ENCODE measurements at places on chromosomes 12 and 14.
A peak's percentile ranks its signal among the peaks of the same experiment; 100 is the strongest.

DNA sequence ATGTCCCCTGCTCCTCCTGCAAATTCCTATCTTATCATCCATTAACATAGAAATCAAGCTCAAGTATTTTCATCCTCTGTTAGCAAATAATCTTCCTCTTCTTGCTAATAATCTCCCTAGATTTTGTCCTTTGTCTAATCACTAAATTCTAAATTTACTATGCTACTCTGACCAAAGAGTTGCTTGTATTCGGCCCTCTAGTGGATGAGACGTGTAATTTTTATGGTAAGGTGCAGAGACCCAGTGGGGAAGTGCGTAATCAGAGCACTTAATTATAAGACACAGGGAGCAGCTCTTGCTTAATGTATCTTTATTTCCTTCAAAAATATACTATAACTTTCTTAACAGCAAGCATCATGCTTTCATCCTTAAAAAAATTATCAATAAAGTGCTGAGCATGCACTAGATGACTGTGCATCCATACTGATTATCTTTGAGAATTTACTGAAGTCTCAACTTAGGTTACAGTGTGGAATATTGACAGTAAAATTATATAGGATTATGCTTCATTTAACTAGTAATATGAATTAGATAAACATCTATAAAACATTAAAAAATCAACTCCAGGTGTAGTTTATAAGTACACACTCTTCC, 212.6 kb downstream of the SLC16A7 start:
- peak; percentile 35 for DNase-seq

DNA sequence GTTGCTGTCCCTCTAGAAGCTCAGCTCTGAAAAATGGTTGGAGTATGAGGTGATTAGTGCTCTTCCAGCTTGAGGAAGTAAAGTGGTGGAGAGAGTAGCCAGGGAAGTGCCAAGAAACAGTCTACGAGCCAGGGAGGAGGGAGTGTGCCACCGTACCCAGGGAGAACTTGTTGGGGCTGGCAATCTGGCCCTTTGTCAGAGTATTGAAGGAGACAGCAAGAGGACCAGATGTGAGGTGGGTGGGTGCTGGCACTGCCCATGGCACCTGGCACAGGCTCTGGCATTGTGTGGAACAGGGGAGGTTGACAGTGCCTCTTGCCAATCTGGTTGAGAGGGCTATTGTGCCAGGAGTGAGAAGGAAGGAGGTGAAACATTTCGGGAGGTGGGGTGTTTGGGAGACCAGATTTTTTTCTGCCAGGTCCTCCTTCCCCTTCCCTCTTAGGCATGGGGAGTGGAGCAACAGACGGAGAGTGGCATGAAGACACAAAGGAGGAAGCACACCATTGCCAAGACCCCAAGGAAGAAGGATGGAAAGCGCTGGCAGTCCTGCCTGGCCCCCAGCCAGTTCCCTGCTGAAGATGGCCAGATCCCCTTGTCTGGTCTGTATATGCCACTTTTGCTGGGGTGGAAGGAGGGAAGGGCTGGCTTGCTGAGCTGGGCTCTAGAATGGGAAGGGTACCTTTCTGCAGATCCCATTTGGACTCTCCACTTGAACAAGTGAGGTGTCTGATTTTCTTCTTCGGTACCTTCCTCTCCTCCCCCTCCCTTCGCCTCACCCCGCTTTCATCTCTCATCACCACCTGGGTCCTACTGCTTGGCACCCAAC, 37.5 kb downstream of the ZFHX2 start:
- no peak for DNase-seq

DNA sequence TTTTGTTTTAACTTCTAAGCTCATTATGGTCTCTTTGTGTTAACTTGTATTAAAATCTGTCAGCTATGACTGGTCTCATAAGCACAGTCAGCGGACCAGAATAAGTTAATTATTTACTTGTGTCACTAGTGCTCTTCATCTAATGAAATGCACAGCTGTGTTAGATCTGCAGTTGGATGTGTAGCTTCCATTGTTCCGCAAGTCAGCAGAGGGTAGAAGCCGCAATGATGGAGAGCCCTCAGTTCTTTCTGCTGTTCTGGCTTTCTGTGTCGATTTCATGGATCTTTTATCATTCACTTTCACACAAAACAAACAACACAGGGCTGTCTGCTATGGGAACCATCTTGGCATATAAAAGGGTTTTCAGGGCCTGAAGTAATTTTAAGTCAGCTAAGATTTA, 89.3 kb upstream of the RFX4 start:
- DNase-seq = no peak

DNA sequence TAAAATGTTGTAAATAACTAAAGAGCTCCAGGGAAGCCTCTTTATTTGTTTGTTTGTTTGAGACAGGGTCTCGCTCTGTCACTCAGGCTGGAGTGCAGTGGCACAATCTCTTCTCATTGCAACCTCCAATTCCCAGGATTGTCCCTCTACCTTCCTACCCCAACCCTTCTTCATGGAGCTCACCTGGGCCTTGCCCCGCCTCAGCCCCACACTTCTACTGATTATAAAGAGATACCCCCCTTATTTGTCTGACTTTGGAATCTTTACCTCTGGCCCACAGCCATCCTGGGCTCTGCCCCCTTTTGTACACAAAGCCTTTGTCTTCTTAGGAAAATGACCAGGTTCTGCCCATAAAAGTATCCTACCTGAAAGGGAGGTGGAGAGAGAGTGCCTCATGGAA, 9.1 kb upstream of the BLTP3B start:
- DNase-seq = no peak

DNA sequence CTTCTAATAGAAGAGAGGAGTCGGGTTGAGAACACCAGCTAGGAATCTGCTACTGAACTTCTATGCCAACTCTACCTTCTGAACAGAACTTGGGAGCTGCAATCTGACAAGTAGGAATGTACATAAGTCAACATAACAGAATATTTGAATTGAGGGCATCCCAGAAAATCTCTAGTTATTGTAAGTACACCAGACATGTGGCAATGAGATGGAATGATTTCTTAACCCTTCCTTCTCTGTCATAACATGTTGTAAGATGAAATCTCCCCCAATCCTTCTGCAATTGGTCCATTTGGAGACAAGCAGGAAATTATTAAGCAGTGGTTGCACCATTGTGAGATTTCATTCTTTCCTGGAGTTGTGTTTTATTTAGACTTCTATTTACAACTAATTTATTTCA, 68.7 kb upstream of the TMPO start:
- peak; percentile 50 for DNase-seq

- no peak for DNase-seq
These were observed 98.9 kb downstream of the HMGA2 start for GRCh38 chr12:65923228-65923627.

- no peak for DNase-seq
These were observed 74.1 kb downstream of the PITPNM2 start for GRCh38 chr12:123076604-123077297.

DNA sequence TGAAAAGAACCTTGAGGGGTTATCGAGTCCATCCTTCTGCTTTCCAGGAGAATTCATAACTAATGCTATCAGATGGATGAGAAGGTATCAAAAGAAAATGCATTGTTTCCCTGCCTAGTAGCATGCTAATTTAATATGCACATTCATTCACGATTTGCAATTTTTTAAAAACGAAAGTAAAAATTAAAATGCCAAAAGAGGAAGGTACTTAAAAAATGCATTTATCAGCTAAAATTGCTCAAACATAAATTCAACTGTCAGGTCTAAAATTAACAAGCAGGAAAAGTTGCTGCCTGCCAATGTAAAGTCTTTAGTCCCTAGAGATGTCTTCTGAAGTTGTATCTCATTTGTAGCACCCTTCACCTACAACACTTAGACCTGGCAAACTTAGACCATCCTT, 7.9 kb downstream of the ATF7 start:
- DNase-seq = no peak

- DNase-seq = no peak
These were observed 102.5 kb upstream of the SSTR1 start for GRCh38 chr14:38105106-38105702.

GRCh38 chr12:60269611-60270269, 673.9 kb downstream of the SLC16A7 start:
- no peak for DNase-seq

GRCh38 chr14:84477996-84478395, 1051.9 kb upstream of the FLRT2 start:
- DNase-seq = no peak

DNA sequence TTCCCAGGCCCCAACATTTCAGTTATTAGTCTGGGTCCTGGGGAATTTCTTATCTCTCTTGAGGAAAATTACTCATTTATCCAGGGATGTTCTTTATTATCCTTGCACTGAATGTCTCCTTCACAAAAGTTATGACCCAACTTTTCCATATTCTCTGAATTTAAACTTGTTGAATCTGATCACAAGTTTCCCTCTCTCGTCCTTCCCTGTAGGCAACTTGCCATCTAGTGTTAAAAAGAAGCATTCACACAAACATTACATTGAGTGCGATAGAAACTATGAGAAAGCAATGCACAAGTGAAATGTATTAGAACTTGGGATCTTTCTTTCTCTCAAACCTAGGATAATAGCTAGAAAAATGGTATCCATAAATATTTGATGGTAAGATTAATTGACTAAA, 608.4 kb downstream of the FSCB start:
- no peak for DNase-seq

DNA sequence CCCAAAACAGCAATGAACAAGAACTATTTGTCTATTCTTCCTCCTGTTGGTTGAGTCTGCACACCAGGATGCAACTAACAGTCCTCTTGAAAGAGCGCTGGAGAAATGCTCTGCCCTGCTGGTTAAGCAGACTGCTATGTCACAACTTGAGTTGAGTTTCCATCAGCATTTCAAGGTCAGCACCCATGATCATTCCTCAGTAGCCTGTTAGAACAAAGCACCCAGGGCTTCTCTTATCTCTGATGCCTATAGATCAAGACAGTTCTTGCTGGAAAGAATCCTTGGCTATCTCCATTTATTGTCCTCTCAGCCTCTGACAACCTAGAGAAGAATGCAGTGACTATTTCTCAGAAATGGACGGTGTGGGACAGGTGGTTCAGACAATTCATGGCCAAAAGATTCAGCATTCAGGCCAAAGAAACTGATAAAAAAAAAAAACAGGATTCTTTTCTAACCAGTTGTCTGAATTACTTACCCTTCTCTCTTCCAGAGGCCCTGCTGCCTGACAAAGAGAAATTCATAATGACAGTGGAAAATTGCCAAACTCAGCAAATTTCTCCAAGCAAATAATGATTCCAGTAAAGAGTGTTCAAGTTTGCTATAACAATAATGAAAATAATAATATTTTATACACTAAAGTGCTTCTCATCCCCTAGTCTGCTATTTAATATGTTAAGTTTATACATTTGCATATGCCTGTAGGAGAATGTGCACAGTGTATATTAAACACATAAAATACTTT, 306.7 kb downstream of the EMP1 start:
- peak; percentile 4 for DNase-seq

- no peak for DNase-seq
These were observed 269.2 kb downstream of the KSR2 start for GRCh38 chr12:117699575-117699974.

DNA sequence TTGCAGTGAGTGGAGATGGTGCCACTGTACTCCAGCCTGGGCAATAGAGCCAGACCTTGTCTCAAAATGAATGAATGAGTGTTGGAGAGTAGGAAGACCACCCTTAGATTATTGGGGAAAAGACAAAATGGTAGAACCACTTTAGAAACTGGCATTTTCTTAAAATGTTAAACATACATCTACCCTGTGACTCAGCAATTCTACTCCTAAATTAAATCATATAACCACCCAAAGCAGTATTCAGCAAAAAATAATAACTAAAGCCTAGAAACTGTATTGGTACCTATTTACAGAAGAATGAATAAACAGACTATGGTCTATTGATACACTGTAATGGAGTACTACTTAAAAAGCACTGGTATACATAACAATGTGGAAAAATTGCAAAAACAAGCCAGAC, 9.1 kb downstream of the NUP37 start:
- no peak for DNase-seq

GRCh38 chr14:54556535-54556934, 10.4 kb upstream of the SAMD4A start:
- DNase-seq = peak; percentile 28

- DNase-seq = peak; percentile 52
These were observed 617.2 kb downstream of the MED13L start for GRCh38 chr12:115660211-115660805.

DNA sequence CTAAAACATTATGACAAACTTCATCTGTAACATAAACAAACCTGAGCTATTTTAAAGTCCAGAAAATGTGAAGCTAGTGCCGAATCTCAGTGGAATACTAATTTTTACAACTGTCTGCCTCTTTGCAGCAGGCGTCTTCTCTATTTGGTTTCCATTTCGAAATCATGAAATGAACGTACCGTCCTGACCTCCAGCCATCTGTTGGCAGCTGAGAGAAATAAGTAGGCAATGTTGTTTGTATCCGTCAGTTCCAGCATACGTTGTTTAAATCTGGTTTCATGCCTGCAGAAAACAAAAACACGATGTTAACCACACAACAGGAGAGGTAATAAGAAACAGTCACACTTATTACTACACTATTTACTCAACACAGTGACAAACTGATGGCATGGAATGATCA, 54.3 kb upstream of the KCNJ8 start:
- no peak for DNase-seq

- no peak for DNase-seq
These were observed 34.3 kb downstream of the SLC15A4 start for GRCh38 chr12:128789356-128789929.

DNA sequence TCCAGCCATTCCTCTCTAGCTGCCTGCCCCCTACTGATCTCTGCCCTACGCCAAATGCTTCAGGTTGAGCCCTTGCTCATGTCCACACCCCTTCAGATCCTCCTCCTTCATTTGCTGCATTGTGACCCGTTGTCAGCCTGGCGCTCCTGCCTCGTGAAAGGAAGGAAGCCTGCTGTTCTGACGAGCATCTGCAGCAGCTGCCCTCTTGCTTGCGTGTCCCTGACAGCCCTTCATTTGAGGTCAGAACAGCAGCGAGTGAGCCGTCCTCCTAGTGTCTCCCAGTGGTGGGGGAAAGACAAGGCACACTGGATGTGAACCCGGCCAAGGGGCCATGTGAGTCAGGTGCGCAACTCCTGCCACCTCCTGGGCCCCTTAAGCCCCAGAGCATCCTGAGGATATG, 3.0 kb upstream of the PIANP start:
- DNase-seq = no peak

- no peak for DNase-seq
These were observed 32.0 kb downstream of the PSEN1 start for GRCh38 chr14:73168274-73168673.

DNA sequence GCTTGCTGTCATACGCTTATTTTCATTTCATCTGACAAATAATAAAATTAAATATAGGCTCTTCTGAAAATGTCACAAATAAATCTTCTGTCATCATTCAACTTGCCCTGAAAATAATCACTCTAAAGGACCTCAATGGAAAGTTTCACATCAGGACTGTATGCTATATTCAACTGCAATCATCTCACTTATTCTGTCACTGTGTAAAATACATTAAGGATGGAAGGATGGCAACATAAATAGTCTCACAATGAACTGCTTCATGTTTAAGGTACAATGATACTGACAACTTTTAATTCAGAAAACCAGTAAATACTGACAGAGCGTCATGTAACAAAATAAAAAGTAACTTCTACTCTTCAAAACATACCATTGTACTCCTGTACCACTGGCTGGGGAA, 82.1 kb downstream of the CEP83 start:
- DNase-seq = no peak

Data from fibroblast of skin of abdomen (primary cell).